Activated naive CD8-positive, alpha-beta T cell treated with anti-CD3 and anti-CD28 coated beads, Interleukin-2, amount 10 ng/mL, durations not matched to agents 7 days and 5 days (primary cell): ENCODE measurements at places on chromosomes 6 and 20.

GRCh38 chr6:49530141-49530776 lies 20.2 kb upstream of the C6orf141 start:
- no peak for DNase-seq

GRCh38 chr6:89436226-89436625 lies 3.3 kb downstream of the ANKRD6 start:
- DNase-seq = no peak

GRCh38 chr20:64065062-64065973 lies 2.3 kb downstream of the TCEA2 start:
- DNase-seq = no peak

DNA sequence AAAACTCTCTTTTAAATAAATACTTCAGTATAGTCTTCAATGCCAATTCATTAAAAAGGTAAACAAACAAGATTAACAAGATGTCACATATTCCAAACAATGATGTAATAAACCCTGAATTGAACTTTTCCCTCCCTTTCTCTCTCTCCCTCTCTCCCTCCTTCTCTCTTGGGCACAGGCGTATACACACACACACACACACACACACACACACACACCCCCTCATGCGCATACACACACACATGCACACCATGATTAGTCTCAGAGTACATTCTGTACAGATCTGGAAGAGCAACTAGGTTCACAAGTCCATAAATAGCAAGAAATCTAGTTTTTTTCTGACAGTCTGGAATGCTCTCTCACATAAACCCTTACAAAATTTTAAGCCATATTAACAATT lies 128.3 kb downstream of the DST start:
- no peak for DNase-seq

GRCh38 chr20:32490942-32491763 lies 94.0 kb downstream of the NOL4L start:
- no peak for DNase-seq

GRCh38 chr6:38352636-38353035 lies 287.1 kb downstream of the BTBD9 start:
- no peak for DNase-seq

GRCh38 chr6:79239536-79240168 lies 5.2 kb upstream of the HMGN3 start:
- DNase-seq = no peak

GRCh38 chr6:62904687-62905086 lies 306.6 kb upstream of the FKBP1C start:
- no peak for DNase-seq

DNA sequence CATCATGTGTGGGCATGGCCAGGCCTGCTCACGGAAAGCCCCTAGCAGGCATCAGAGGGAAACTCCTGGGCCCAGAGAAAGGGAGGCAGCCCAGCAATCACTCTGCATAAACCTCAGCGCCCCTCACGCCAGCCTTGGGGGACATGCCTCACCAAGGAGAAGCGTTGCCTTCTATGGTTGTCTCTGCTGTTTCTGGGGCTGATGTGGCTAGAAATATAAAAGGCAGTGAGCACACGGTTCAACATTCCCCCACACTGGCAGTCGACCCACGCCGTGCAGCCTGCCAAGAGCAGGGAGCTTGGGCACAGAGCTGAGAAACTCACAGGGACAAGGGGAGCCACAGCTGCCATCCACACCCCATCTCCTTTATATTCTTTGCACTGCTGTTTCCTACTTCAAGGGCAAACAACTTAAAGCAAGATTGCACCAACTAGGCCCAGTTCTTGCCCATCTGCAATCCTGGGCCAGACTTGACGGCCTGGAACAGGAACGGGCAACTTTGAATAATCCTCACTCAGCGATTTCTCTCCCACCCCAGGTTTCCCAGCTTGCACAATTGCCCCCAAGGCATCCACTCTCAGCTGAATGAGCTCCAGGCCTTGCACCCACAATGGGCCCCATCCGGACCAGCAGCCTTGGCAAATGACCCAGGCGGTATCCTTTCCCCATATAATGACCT lies 35.5 kb upstream of the FOXC1 start:
- DNase-seq = no peak

- no peak for DNase-seq
Measured at GRCh38 chr6:159062564-159062945, 17.8 kb upstream of the TAGAP start.

- DNase-seq = no peak
Measured at GRCh38 chr20:16314320-16314719, 258.9 kb downstream of the KIF16B start.

GRCh38 chr6:5832668-5833067 lies 174.1 kb downstream of the NRN1 start:
- DNase-seq = peak; percentile 42

- no peak for DNase-seq
Measured at GRCh38 chr20:52789716-52790115, 182.4 kb upstream of the TSHZ2 start.

DNA sequence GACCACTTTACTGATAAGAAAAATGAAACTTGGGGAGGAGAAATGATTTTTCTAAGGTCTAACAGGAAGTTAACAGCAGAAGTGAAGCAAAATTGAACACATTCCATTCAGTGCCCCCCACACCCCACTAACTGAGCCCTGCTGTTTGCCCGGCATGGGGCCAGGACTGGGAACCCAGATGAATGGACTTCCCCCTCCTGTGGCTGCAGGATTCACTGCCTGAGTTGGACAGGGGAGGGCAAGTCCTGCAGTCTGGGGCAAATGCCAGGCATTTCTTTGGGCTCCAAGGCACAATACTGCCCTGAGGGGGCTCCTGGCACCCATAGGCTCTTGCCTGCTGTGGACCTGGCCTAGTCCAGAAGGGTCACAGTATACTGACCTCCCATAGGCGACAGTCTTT lies 28.3 kb downstream of the FYN start:
- no peak for DNase-seq

DNA sequence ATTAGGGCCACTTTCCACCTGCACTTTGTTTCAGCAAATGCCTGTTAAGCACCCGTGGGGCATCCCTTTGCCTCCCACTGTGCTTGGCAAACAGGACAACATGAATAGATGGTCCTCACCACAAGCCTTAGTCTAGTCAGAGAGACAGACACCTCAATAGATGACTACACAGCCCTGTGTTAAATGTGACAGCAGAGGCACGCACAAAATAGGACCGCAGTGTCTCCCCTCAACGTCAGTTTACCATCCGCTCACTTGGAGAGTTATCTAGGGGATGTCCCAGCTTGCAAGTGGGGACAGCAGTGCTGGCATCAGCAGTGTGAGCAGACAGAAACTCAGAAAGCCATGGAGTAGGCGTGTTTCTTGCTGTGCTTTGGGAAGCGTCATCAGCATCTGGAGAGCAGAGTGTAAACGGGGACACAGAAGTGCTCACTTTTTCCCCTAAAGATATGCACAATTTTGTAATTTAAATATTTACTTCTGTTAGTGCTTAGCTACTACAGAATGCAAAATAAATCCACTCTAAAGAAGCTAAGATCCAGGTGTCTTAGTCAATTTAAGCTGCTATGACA lies 66.0 kb upstream of the TXNDC5 start:
- DNase-seq = no peak

DNA sequence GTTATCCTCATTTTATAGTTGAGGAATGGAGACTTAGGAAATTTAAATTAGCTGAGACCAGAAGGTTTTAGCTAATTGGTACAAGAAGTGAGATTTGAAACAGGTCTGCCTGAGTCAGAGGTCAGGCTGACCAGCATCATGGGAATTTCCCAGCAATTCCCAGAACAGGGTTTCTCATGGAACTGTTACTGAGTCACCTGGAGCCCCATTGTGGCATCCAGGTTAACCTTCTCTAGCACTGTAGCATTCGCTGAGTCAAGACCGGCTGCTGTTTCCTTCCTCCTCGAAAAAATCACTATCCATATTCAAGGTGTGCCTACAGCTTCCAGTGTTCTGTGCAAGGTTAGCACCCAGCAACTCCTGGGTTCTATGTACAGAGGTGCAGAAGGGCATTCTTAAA lies 238.0 kb upstream of the MAN1A1 start:
- no peak for DNase-seq

- no peak for DNase-seq
Measured at GRCh38 chr6:53035549-53036213, 29.5 kb upstream of the FBXO9 start.

- DNase-seq = no peak
Measured at GRCh38 chr6:133756078-133756695, 132.7 kb upstream of the TCF21 start.

DNA sequence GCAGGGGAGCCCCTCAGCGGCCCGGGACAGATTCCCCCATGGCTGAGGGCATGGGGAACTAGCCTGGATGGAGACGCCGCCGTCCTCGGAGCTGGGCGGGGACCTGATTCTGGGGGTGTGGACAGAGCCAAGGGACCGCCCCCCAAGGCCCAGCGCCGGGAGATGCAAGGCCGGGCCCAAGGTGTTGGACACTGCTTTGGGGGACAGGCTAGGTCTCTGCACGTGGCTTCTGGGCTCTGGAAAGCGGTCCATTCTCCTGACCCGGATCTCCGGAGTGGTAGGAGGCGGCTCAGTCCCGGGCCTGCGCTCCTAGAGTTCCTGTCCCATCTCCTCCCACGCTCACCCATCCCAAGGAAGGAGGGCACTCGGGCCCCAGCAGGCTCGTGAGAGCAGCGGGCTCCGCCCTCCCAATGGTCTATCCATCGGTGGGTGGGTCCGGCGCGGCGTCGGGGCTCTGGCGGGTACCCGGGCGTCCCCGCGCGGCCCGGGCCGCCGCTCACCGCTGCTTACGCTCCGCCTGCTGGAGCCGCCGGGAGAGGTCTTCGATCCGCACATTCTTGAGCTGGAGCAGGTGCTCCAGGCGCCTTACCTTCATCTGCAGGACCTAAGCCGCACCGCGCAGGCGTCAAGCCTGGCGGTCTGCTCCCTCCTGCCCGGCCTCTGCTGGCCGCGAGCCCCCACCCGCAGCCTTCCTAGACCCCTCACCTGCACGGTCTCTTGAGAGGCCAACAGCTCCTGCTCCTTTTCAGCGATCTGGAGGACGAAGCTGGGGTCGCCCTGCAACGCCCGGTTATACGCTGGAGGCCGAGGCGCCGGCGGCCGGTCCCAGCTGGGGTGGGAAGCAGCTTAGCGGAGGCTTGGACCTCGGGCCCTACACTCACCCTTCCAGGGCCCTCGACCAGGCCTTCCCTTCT lies 3.3 kb downstream of the SPEF1 start:
- peak; percentile 62 for DNase-seq

DNA sequence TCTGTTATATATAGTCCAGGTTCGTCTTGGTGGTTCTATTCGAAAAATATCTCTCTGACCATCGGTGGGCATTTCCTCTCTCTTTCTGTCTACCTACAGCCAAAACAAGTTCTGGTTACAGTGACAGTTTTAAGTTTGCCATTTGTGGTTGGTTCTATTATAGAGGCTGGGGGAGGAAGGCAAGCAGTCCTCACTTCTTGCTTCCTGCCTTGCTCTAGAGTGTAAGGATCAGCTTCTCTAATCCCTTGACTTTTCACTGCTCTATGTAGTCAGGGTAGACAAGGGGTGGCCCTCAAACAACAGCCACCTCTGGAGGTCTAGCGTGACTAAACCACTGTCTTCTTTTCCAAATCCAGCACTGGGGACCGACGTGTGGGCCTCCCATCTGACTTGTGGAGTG lies 16.1 kb downstream of the E2F3 start:
- DNase-seq = no peak

DNA sequence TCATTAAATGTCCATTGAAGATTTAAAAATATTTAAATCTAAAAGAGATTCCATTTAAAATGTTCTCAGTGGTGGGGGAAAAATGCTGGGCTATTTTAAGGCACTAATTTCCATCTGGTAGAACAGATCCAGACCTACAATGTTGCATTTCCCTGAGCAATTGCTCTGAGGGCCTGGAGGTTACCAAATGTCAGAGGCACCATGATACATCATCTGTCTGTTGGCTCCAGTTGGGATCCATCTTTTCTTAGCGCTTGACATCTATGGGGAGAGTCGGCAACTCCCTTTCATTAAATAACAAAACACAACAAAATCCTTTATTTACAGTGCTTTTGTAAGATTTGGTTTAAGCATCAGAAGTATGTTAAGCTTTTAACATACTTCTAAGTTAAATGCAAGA lies 224.5 kb downstream of the FOXC1 start:
- no peak for DNase-seq

GRCh38 chr6:3312604-3313231 lies 54.0 kb downstream of the PSMG4 start:
- no peak for DNase-seq

DNA sequence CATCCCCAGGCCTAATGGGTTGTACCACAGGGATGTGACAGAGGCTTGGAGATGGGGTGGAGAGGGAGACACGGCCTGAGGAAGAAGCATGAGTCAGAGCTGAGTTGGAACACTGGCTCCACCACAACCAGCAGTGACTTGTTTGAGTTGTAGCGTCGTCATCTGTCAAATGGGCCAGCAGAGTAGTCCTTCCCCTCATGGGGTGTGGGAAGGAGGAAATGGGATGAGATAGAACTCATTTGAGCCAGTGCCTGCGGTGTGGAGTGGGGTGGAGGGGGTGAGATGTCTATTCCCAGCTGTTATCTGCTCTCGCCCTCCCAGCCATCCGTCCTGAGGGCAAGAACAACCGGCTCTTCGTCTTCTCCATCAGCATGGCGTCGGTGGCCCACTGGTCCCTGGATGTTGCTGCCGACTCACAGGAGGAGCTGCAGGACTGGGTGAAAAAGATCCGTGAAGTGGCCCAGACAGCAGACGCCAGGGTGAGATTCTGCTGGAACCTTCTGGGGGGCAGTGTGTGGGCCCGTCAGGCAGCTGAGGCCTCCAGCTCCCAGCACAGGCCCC lies 32.5 kb downstream of the PLCG1 start:
- peak; percentile 25 for DNase-seq

GRCh38 chr6:40077315-40077714 lies 143.1 kb upstream of the MOCS1 start:
- DNase-seq = no peak
